ENCODE measurements at places on chromosomes 6 and 20.

- no peak for DNase-seq
Observed at GRCh38 chr20:52193886-52194545, 2.4 kb upstream of the ZFP64 start.

DNA sequence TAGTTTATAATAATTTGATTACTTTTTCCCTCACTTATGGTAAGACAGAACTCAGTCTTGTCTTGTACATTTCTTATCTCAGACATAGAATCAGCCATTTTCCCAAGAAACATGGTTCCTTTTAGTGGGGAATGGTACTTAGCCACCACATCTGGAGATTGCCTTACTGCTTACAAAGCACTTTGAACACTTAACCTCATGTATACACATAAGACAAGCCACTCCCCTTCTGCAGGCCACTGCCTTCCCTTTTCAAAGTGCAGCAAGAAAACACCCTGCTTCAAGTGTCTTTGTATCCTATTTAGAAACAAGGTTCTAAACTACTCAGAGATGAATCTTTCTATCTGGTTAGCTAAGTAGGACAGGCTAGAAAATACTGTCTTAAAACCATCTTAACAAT, 159.2 kb downstream of the UBE3D start:
- DNase-seq: no peak

GRCh38 chr20:57900226-57900905, 190.6 kb upstream of the PMEPA1 start:
- no peak for DNase-seq

DNA sequence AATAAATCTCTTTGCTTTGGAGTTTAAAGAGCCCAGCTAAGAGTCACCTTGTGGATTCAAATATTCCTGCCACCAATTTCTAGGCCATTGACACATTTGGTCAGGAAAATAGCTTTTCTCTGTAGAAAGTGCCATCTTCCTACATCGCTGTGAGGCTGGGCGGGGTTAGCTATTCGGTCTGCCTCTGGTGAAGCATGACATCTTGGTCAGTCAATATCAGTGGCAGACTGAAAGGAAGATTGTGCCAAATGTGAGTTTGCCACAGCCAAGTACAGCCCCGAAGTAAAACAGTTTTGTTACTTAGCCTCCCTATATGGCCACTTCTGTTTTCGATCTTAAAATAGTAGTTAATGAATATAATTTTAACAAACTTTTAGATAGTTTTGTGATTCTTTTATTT, 65.5 kb upstream of the FABP7 start:
- no peak for DNase-seq

DNA sequence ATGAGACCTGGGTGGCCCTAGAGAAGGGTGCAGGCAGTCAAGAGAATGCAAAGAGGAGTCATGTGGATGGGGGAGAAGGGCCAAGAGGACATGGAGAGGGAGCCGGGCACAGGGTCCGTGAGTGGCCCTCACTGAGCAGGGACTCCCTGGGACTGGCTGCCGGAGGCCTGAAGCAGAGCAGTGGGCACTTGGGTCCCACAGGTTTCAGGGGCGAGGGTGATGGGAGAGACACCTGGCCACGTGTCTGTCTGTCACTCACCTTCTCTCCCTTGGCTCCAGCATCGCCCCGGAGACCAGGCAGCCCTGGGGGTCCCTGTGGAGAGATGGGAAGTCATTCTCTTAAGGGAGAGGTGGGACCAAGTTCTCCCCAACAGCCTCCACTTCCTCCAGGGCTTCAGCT, 25.5 kb downstream of the COL11A2 start:
- DNase-seq: no peak

GRCh38 chr20:36501367-36502006, 39.8 kb upstream of the MYL9 start:
- DNase-seq: no peak

DNA sequence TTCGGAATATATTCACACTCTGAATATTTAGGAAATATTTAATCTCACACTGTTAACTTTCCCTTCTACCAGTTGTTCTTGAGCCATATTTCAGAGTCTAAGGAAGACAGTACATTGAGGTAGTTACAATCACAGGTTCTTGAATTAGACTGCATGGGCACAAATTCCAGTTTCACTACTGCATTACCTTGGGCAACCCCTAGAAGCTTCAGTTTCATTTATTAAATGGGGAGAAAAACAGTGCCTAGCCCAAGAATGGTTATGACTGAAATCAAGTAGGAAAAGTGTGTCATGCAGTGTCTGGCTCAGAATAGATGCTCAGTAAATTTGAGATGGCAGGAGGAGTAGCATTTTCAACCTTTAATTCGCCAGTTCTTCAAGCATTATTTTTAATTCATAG, 124.5 kb upstream of the SAMD5 start:
- DNase-seq: no peak

GRCh38 chr6:137102050-137102848, 57.5 kb upstream of the IL20RA start:
- DNase-seq: no peak

- no peak for DNase-seq
Observed at GRCh38 chr6:43976706-43977403, 150.4 kb downstream of the MRPL14 start.

GRCh38 chr20:52454660-52455059, 263.1 kb upstream of the ZFP64 start:
- no peak for DNase-seq
